OCI-M1 (cell line): ENCODE measurements at places on chromosomes 2 and 18.

DNA sequence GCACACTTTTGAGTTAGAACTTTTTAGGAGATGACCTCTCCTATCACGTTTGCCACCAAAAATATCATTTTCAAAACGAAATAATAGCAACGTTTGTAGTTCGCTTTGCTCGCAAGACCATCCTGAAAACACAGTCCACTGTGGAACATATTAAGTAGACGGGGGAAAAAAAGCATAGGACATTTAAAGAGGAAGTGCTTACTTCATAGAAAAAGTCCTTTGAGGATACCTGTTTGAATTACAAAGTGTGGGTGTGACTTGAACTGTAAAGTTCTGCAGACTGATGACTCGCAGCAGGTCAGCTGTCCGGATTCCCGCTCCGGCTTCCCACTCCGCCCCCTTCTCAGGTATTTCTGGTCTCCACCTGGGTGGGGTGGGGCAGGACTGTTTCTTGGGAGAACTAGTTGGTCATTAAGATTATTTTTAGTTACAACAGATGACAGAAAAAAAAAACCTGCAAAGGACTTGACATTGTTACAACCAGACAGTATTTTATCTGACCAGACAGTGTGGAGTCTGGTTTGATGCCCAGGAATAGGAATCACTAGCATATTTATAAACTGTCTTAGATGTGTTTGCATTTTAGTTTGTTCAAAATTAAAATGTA, 13.3 kb downstream of the CNOT11 start:
- no peak for DNase-seq

- no peak for DNase-seq
Observed at GRCh38 chr18:41353777-41354528, 601.1 kb upstream of the PIK3C3 start.

DNA sequence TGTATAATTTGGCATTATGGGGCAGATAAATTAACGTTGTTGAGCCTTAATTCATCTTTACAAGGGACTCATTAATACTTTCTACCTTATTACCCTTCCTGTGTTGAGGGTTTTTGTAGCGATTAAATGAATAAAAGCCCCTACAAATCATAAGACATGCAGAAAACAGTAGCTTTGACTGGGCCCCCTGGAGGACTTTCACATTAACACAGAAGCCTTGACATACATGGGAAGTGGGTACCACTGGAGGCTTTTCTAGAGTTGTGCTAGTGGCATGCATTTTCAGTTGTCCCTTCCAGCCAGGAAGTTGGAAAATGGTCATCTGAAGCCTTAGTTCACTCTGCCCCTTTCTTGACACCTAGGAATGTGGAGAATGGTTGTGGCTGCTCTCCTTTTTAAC, 30.2 kb downstream of the MTA3 start:
- DNase-seq = no peak

DNA sequence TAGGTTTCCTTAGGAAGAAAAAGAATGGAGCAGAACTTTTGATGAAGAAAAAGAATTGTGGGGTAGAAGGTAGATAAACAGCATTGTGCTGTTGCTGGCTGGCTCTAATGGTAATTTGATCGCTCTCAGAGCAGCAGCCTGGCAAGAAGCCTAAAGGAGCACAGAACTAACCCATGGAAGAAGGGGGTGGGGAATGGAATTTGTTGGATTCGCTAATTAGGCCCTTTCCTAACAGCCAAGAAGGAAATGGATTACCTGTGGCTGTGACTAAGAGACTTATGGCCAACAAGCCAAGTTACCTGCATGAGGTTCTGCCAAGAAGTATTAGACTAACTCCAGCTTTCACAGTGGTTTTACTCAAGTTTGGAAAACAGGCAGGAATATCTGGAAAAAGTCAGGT, 210.6 kb downstream of the IKZF2 start:
- DNase-seq = no peak

DNA sequence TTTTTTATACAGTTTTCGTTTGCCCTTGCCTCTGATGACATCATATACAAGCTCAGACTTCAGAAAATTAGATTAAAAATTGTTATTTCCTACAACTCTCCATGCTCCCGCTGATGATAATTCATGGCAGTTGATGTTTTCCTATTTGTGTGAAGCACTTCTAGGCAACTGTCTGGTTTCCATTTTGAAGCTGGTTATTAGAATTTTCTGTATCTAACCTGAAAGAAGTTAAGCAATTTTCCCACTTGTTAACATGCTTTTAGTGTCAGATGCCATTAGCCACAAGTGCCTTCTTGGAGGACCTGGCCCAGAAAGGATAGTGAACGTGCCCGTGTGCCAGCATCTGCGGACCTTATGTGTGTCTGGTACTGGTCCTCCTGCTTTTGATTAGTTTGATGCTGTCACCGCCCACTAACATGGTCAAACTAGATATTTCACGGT, 347.6 kb upstream of the RAB12 start:
- DNase-seq = no peak

- DNase-seq = no peak
Observed at GRCh38 chr2:28352104-28352503, 40.6 kb upstream of the FOSL2 start.

GRCh38 chr18:48828194-48828545, 122.6 kb downstream of the SMAD7 start:
- no peak for DNase-seq
